ENCODE measurements at places on chromosomes 1 and 21.

DNA sequence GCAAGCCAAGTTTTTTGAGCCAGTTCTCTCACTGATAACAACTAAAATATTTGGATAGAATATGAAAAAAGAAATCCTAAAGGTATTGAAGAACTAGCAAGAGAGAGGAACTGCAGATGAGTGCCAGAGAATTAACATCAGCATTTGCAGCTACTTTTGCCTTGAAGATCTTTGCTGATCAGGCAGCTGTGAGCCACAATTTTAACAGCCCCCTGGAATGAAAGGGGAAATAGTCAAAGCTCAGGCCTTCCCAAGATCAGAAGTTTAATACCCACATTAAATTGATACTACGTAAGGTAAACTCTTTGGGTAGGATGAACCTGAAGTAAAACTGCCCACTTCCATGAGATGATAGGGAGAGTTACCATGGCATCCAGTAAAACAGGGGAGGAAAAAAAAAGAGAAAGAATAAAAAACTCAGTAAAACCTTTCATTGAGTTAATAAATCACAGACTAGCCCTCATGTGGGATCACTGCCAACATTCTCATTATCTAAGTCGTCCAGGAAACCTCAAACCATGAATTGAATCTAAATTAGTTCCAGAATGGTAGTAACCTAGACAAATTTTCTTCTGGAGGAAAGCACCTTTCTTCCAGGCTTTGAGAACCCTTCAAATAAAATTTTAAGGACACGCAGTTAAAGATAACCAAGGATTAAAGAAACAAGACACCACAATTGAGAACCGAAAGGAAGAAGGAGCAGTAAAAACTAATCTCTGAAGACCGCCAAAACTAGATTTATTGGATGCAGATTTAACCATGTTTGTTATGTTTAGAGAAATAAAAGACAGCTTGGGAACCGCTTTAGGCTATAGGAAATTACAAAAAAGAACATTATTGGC, 28.3 kb downstream of the SCP2 start:
- no peak for DNase-seq

GRCh38 chr1:37501661-37502060, 12.9 kb downstream of the MEAF6 start:
- no peak for DNase-seq

DNA sequence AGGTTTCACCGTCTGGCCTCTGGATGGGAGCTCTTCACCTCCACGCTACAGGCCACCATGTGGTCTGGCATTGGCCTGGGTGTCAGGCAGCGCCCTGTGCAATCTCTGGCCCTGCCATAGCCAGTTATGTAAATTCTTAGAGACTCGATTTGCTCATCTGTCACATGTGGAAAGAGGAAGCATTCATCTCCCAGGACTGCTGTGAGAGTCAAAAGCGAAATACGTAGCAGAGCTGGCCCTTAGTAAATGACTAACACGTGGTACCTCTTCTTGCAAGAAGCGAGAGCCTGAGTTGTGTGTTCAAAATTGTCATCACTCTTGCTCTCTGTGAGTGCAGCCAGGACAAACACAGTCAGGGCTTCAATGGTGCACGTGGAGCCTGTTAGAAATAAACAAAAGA, 159.0 kb upstream of the BACE2 start:
- no peak for DNase-seq

DNA sequence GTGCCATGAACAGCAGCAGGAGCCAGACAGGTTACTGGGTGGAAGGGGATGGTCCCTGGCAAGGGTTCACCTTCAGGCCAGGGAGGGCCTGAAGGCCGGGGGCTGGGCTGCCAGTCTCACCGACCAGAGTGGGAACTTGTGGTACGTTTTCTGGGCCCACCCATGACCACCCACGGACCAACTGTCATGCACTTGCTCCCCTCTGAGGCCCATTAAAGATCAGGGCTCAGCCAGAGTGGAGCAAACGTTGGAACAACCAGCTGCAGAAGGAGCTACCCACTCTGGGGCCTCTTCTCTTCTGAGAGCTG, 436.7 kb upstream of the PRMT6 start:
- no peak for DNase-seq

DNA sequence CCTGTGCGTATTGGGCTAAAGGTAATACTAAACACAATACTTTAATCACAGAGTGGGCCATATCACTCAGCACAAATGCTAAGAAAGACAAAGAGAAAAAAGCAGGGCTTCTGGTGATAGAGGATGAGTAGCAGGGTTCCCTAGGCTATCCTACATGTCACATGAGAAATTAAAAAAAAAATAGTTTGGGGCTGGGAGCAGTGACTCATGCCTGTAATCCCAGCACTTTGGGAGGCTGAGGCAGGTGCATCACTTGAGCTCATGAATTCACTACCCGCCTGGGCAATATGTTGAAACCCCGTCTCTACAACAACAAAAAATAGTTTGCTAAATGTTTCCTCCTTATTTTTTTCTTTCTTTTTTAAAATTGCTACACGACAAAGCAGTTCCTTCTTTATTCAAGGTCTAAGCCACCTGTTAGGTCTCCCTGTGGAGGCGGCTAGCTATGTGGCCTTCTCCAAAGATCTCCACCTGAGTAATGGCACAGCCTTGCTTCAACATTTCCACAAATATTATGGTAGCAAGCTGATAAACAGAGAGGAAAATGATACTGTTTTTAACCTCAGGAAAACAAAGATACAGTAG, 1.5 kb downstream of the ENSA start:
- DNase-seq: no peak

GRCh38 chr1:211843507-211844298, 13.1 kb upstream of the LPGAT1 start:
- no peak for DNase-seq

DNA sequence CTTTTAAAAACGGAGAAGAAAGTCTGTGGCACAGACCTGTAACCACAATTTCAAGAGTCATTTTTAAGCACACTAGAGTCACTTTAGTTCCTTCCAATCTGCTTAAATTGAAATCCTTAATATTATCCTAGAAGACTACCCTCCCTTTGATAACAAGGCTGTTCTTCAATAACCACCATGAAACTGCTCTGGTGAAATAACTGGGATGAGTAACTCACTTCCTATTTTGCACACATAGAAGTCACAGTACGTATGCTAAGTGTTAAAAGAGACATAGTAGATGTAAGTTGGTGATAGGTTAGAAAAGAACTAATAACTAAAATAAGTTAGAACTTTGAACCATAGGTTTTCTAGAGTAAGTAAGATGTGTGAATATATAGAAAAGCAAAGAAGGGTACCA, 107.8 kb downstream of the NME7 start:
- no peak for DNase-seq

DNA sequence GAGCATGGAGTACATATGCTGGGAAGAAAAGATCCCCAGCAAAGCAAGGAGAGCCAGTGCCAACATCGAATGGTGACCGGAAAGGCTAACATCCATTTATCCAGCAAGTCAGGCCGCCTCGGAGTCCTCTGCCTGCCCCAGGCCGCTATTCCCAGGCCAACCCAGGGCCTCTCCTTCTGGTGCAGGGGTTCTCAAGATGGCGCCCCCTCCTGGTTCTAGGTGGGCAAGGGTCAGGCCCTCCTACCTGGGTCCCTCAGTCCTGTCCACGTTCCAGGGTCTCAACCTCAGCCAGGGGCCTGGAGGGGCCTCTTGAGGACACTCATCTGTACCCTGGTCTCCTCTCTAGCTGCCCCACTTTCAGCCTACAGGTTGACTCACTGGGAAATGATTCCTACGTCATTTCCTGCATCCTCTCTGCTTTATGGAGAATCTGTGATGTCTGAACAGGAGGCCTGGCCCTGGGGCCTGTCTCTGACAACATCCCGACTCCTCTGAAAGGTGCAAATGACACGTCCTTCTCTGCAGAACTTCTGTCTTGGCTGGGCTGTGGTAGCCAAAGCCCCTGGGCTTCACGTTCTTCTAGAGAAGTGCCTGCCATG, 145.3 kb downstream of the PSMG1 start:
- no peak for DNase-seq

GRCh38 chr1:177243773-177244172, 73.0 kb downstream of the BRINP2 start:
- no peak for DNase-seq

GRCh38 chr1:39173995-39174380, 30.5 kb upstream of the MACF1 start:
- DNase-seq: no peak

- no peak for DNase-seq
These were observed 214.8 kb downstream of the ZNF648 start for GRCh38 chr1:181846681-181847080.

DNA sequence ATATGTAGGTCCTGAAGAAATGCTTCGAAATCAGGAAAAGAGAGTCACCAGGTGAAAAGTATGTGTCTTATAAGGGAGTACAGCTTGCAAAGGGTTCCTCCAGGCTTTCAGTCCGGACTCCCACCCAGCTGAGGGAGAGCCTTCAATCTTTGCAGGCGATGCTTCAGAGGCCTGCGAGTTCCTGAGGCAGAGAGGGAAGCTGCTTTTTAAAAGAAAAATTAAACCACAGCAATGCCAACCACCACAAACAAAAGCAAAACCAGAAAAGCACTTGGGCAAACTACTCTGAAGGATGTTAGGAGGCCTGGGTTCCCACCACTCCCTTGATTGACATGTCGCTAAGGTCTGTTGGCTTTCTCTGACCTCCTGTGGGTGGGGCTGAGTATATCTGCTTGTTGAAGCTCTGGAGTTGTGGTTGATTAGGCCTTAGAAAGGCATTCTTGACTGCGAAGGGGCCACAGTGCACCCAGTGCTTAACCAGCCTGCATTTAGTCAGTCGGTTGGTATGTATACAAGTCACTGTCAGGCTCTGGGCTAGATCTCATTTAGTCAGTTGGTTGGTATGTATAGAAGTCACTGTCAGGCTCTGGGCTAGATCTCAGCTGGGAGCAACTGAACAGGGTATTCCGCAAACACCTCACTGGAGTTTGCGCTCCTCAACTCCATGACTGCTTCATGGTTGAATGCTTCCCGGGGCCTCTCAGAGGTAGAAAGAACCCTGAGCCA, 1.2 kb downstream of the NIPAL3 start:
- DNase-seq: no peak

- no peak for DNase-seq
These were observed 424.0 kb downstream of the MATN1 start for GRCh38 chr1:30299393-30299792.

- no peak for DNase-seq
These were observed 21.1 kb downstream of the KNCN start for GRCh38 chr1:46530311-46530710.

DNA sequence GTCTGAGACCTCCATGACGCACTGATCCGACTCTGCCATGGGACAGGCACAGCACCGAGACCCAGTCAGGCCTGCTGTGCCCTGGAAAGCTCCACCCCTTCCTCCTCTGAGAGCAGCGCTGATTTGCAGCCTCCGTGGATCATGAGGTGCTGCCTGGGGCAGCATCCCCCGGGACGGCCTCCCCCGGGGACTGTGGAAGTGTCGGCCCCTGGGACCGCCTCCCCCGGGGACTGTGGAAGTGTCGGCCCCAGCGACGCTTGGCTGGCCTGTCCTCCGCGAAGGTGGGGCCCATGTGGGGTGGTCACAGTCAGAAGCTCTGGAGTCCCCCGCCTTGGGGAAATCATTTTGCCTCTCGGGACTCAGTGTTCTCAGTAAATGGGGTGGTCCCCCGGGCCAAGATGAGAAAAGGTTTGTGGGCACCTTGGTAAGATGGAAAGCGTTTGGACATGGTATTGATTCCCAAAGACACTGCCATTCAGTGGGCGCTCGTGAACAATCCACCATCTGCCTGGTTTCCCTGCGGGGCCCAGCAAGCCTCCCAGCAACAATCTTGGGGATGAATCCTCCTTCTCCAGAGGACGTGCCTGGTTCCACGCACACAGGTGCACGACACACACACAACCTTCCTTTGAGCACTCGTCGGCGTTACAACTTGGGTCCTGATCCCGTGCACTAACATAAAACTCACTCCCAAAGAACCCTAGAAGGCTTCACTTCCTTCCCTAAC, 3.0 kb downstream of the TFF2 start:
- DNase-seq: no peak

DNA sequence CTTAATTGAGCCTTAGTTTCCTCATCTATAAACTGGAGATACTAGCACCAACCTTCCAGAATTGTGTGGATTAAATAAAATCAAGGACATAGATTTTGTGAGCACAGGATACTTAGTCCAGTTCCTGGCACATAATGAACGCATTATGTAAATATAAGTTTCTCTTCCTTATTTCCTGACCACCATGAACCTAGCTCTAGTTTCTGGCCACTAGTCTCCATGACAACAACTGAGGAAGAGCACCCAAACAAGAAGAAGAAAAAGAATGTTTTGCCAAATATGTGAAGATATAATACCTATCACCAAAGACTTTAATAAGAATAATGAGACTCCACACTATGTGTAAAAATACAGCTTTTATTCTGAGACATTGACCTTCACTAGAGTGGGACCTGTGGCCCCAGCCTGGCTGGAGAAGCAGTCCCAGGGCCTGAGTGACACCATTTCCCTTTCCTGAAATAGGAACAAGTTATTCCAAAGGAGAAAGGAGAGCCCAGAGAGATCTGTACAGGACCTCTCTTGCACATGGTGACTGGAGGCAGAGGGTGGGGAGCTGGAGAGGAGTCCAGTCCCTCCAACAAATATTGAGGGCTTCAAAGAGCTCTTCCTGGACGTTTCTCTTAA, 940 bp upstream of the USF1 start:
- DNase-seq: no peak

- no peak for DNase-seq
These were observed 624.4 kb upstream of the PLXNA2 start for GRCh38 chr1:208868554-208868953.

DNA sequence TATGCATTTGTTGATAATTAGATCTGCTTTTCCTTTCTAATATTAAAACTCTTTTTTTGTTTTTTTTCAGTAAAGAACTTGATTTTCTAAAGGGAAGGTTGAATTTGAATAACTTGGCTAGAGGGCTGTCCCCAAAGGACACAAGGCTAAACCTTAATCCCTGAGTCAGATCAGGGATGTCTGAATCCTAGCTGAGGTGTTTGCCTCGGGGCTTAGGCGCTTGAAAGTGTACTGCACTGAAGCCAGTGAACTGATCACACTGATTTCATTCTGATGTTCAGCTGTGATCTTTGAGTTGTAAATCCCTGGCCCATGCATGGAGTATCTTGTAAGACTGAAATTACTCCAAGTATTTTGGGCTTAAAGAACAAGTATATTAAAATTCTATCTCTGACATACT, 42.8 kb downstream of the MTR start:
- no peak for DNase-seq

DNA sequence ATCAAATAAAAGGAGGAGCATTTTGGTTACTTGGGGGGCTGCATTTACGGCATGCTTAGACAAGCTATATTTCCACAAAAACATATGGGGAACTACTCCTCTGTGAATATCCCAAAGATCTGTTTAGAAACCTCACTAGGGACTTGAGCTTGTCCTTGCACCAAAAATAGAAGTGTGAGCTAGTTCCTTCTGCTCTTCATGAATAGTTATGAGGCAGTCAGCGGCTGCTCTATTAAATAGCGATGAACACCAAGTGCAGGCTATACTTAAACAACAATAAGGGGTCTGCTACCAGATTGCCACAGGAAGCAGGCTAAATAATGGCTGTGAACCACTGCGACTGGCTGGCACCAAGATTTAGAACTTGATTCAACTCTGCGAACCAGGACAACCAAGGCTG, 190.1 kb downstream of the PCP4 start:
- no peak for DNase-seq

GRCh38 chr1:52588535-52588934, 13.6 kb upstream of the GPX7 start:
- no peak for DNase-seq

- no peak for DNase-seq
These were observed 5.8 kb upstream of the CFAP74 start for GRCh38 chr1:2009101-2010053.

All from H1 (cell line).